Fibroblast of villous mesenchyme (primary cell): ENCODE measurements at places on chromosomes 12 and 14.

DNA sequence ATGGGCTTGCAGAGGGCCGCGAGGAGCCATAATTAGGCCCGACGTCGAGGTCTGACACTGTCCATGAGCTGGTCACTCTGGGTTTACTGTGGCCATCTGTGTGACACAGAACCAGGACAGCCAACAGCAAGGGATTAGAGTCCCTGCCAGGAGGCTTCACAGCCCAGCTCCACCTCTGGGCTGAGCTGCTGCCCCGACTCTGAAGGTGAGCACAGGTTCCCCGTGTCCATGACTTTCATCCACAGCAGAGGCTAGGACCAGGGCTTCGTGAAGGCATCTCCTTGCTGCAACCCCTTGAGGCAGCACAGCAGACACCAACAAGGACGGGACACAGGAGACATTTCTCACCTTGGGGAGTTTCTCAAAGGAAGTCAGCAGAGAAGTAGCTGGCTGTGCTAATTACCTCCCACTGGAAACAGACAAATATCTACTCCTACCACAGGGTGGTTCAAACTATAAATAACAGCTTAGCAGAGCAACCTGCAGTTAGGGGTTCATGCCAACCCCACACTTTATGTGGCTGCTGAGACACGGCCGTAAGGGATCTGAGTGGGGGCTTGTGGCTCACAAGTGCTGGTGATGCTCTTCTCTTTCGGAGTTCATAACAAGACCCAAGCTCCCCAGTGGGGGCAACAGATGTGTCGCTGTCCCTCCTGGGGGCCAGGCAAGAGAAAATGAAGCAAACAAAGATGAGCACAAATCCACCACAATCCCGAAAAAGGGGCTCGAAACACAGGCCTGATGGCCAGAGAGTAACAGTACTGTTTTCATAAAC, 29.2 kb downstream of the ZFYVE21 start:
- DNase-seq = no peak

GRCh38 chr14:93965287-93965821, 11.0 kb downstream of the ASB2 start:
- peak; percentile 80 for DNase-seq

GRCh38 chr14:65095633-65096205, 6.6 kb downstream of the MAX start:
- peak; percentile 82 for DNase-seq

GRCh38 chr12:127401536-127401935, 865.4 kb upstream of the TMEM132C start:
- DNase-seq = no peak

DNA sequence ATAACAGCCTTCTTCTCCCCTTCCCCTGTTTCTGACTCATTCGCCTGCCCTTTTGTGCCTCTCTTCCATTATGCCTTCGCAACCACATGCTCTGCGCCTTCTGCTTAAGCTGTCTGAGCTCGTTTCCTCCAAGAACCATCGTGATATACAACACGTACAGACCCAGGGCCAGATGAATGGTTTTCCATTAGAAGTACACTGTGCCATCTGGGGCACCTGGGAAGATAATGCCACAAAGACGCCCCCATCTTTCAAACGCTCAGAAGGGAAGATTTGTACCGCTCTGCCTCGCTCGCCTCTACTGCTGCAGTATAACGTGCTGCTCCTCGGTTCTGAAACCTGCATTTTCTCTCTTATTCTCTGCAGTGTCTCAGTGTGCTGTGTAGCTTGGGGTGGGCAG, 470.9 kb upstream of the STXBP6 start:
- DNase-seq = no peak

GRCh38 chr14:57388067-57388466, 2.3 kb upstream of the NAA30 start:
- DNase-seq = no peak

- no peak for DNase-seq
These were observed 14.5 kb downstream of the GPR135 start for GRCh38 chr14:59450716-59451115.

GRCh38 chr12:64598831-64599230, 11.5 kb upstream of the RASSF3 start:
- no peak for DNase-seq

- DNase-seq = peak; percentile 73
These were observed 34.3 kb upstream of the TC2N start for GRCh38 chr14:91901449-91902226.

DNA sequence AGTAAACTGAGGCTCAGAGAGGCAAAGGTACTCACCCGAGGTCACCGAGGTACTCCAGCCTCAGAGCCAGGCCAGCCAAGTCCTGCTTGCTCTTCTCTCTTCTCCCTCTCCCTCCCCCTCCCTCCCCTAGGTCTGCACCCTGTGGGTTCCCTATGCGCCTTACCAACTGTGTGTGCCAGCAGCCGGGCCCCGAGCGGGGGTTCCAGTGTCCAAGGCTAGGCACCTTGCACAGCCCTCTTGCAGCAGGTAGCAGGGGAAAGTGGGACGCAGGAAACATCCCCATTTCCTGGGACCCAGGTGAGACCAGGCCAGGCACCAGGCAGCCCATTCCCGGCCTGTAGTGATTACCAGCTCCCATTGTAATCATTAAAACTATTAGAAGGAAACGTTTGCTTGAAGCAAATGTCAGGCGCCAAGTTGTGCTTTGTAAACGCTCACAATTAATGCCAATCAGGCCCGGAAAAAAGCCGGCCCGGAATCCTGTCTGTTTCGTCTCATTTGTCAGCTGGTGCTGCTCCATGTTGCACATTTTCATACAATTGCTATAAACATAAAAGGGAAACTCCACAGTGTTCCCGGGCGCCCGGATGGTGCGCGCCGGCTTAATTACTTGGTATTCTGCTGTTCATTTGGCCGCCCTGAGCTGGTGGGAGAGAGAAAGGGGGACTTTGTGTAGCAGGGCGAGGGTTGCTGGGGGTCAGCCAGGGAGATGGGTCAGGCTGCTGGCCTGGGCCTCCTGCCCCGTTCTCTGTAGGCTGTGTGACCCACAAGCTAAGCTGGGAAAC, 11.9 kb downstream of the FAM222A start:
- DNase-seq = no peak

GRCh38 chr12:121423682-121424623, 24.0 kb downstream of the RNF34 start:
- DNase-seq = no peak

DNA sequence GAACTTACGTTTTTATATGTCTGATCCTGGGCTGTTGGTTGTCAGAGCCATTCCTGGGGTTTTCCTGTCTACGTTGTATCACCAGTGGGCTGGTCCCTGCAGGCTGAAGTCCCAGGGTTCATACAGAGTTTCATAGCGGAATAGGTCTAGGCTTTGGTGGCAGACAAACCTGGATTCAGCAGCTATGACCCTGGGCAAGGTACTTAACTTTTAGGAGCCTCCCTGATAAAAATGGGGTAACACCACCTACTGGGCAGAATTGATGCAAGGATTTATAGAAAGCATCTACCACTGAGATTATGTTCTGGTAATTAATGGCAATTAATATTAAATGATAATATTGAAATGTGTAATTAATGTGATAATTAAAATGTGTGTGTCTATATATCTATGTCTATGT, 141.2 kb downstream of the SYNE2 start:
- peak; percentile 18 for DNase-seq

- no peak for DNase-seq
These were observed 91.0 kb downstream of the PIK3C2G start for GRCh38 chr12:18352312-18352711.

DNA sequence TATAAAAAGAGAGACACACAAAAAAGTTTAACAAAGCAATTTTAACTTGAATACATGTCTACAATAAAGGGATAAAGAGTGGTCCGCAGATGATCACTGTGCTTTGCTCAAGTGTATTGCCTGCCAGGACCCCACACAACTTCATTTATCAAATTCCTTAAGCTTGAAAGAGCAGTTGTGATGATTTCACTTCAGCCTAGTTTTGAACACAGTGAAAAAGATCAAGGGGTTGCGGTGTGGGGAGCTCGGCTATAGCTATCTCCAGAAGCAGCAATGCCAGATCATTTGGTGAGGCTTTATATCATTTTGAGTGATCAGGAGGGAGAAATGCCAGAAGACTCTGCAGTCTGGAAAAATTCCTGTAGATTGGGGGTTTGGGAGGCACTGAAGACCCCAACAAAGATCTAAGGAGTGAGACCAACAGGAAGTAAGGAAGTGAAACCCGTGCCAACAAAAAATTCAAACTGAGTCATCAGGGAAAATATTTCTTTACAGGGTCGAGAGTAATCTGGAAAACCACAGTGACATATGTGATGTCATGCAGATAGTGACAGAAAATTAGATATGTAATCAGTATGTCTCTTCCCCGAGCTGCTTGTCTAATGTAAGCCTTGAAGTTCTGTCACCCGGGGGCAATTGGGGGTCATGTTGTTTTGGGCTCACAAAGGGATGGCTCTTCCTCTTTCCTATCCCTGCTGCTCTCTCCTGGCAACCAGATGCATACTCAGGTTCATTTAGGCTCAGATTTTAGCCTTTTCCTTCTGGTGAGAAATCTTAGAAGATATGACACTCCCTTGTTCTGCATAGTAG, 221.8 kb downstream of the MSRB3 start:
- DNase-seq = peak; percentile 45

GRCh38 chr14:90344331-90345238, 12.8 kb upstream of the NRDE2 start:
- DNase-seq = no peak

DNA sequence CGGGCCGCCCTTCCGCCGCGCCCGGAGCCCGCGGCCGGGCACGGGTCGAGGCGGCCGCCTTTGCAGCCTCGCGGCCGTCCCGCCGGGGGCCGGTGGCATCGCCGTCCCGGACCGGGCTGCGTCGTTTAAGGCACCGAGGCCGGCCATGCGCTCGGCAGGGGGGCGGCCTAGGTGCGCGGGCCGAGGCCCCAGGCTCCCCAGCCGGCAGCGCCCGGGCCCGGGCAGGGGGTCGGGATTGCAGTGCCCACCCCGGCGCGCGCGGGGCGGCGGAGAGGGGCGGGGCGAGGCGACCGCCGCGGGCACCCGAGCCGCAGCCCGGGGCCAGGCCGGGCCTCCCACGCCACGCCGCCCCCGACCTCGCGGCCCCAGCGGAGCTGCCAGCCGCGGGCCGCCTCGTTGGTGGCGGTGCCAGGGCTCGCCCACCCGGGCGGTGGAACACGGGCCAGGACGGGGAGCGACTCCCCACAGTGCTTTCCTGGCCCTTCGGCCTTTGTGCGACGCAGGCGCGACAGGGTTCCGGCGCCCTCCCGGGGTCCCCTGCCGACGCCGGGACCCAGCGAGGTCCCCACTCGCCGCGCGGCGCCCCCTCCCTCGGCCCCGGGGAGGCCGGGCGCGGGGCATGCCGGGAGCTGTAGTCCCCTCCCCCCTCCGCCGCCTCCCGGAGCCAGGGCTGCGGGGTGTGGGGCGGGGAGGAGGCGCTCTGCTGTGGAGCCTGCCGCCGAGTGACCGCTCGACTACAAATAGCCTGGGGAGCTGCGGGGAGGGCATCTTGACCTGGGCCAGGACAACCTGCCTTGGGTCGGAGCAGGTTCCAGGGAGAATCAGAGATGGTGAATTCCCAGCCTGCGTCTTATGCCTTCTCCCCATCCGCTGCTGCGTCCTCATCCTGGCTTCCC, 769 bp downstream of the FKBP4 start:
- peak; percentile 54 for DNase-seq

- no peak for DNase-seq
These were observed 838.2 kb upstream of the MGAT4C start for GRCh38 chr12:87094356-87094755.

DNA sequence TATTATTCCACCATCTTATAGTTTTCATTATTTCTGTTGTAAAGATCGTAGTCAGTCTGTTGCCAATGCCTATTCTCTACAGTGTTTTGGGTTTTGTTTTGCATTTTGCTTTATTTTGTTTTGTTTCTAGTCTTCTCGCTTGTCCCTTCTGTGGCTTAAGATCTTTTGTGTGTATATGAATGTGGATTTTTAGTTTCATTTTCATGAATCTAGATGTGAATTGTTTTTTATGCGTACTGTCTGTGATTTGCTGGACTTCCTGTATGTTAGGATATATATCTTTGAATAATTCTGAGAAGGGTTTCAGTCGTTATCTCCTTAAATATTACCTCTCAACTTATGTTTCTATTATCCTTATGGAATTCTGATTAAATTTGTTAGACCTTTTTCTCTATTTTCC, 13.4 kb downstream of the C12orf42 start:
- no peak for DNase-seq

DNA sequence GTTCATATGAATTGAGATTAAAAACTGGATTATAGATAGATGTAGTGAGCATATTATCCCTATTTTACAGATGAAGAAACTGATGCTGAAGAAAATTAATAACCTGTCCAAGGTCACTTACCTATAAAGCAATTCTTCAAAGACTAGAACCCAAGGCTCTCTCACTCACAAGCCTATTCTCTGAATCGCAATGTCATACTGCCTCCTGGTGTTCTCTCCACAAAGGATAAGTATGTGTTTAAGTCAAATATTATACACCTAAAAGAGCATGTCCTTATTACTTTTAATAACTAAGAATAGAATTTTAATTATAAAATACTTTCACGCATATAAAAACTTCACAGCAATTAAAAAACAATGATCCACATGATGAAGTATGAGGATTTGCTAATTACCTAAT, 721.3 kb upstream of the USP15 start:
- DNase-seq = no peak

GRCh38 chr14:68879841-68880575, 87.1 kb upstream of the ZFP36L1 start:
- no peak for DNase-seq

- DNase-seq = no peak
These were observed 412.4 kb downstream of the FOXG1 start for GRCh38 chr14:29178971-29179370.

DNA sequence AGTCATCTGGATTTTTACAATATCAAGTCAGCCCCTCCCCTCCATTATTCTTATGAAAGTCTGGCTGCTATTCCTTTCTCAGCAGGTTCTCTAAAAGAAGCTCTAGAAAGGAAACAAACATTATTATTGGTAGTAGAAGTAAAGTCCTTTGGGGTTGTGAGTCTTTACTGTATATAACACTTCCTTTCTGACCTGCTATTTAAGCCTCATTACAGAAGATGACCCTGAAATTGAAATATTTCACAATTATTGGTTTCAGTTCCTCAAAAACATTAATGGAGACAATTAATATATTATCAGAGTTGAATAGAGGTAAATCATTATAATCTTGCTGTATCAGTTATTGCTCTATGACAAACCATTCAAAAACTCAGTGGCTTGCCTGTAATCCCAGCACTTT, 19.3 kb downstream of the PLEKHA5 start:
- DNase-seq = no peak
